Metanephros (tissue), 2 donors: ENCODE measurements at places on chromosomes 1 and 21. TPM values are rescaled to one million over a fixed set of nuclear protein-coding genes. Genes with fewer than 3 reads are reported as not detected.

The SERPINC1 gene
- total RNA-seq = not detected

The PLA2G2A gene
- not detected for total RNA-seq

The REN gene
- total RNA-seq = 193 TPM

The NT5C1A gene
- total RNA-seq = 4.1 TPM

The LENEP gene
- not detected for total RNA-seq

The SCCPDH gene
- total RNA-seq = 41.6 TPM

The TSTD1 gene
- 56.5 TPM for total RNA-seq

The LRRN2 gene
- 10.2 TPM for total RNA-seq

The RAB3GAP2 gene
- 32.4 TPM for total RNA-seq

The ARTN gene
- total RNA-seq = 2.7 TPM

The RNU11 gene
- not detected for total RNA-seq

The ELOA gene
- total RNA-seq = 19.7 TPM

The VHLL gene
- not detected for total RNA-seq

The ANGPTL1 gene
- 7.6 TPM for total RNA-seq

The FAM167B gene
- 13.7 TPM for total RNA-seq

The RBP7 gene
- 27.9 TPM for total RNA-seq

The PLPPR5 gene
- 1.2 TPM for total RNA-seq

The KCNJ6 gene
- 0.47 TPM for total RNA-seq

The DISP3 gene
- total RNA-seq = 0.93 TPM

The MYBPH gene
- 12.0 TPM for total RNA-seq

The HOOK1 gene
- 26.1 TPM for total RNA-seq

The FRRS1 gene
- total RNA-seq = 13.4 TPM

The PADI2 gene
- total RNA-seq = 21.5 TPM
